ENCODE measurements at places on chromosomes 2 and 18. TPM values are rescaled to one million over a fixed set of nuclear protein-coding genes. Genes with fewer than 3 reads are reported as not detected.

The CCBE1 gene
- total RNA-seq, result 30.1 TPM

The HPCAL1 gene
- total RNA-seq, result 21.5 TPM

The MOGAT1 gene
- not detected for total RNA-seq

The FMNL2 gene
- 14.8 TPM for total RNA-seq

The GALNT14 gene
- not detected for total RNA-seq

The RTP5 gene
- not detected for total RNA-seq

The DTNB gene
- 5.4 TPM for total RNA-seq

The ARHGAP25 gene
- 4.3 TPM for total RNA-seq

The GALNT5 gene
- total RNA-seq, result 4.2 TPM

The TMEM163 gene
- 1.3 TPM for total RNA-seq

The AFF3 gene
- total RNA-seq, result 0.32 TPM

The ABCG5 gene
- total RNA-seq, result not detected

The PPP1R1C gene
- total RNA-seq, result not detected

The FLACC1 gene
- total RNA-seq, result 1.4 TPM

The PROM2 gene
- under 0.01 TPM for total RNA-seq

The GREB1L gene
- 0.36 TPM for total RNA-seq

The CTAGE1 gene
- not detected for total RNA-seq

The NAT8 gene
- not detected for total RNA-seq

The CROCC2 gene
- not detected for total RNA-seq

The DSC2 gene
- total RNA-seq, result 1.1 TPM

The ALLC gene
- not detected for total RNA-seq

The UGT1A8 gene
- total RNA-seq, result not detected

The KCNE4 gene
- total RNA-seq, result 10.7 TPM

The PLEK gene
- total RNA-seq, result not detected

The FAM110C gene
- not detected for total RNA-seq

The HOXD9 gene
- total RNA-seq, result not detected

The CYS1 gene
- total RNA-seq, result under 0.01 TPM

The ALPI gene
- not detected for total RNA-seq

The MAB21L4 gene
- total RNA-seq, result not detected

The RPL37A gene
- total RNA-seq, result 1,667 TPM

The DLX2 gene
- total RNA-seq, result 0.16 TPM

The ERMN gene
- total RNA-seq, result not detected

The SERPINB7 gene
- not detected for total RNA-seq

The IL1R2 gene
- 4.9 TPM for total RNA-seq

The LOXL3 gene
- 76.8 TPM for total RNA-seq

The IL37 gene
- total RNA-seq, result not detected

The ACADL gene
- not detected for total RNA-seq

The GALR1 gene
- total RNA-seq, result not detected

The WDSUB1 gene
- 2.7 TPM for total RNA-seq

The HOXD1 gene
- not detected for total RNA-seq

The TXNDC2 gene
- total RNA-seq, result 0.32 TPM

The MGAT4A gene
- total RNA-seq, result 0.54 TPM

The ANKAR gene
- total RNA-seq, result 4.3 TPM

The ICOS gene
- total RNA-seq, result not detected

The VIL1 gene
- total RNA-seq, result not detected

The CYRIA gene
- 2.9 TPM for total RNA-seq

The CRYGC gene
- total RNA-seq, result not detected

The RFTN2 gene
- 0.72 TPM for total RNA-seq

The UXS1 gene
- 43.3 TPM for total RNA-seq

The GKN1 gene
- not detected for total RNA-seq

The SPRED2 gene
- total RNA-seq, result 18.8 TPM

The SULT1C4 gene
- total RNA-seq, result not detected
